Nucleus accumbens (tissue), 56 donors: ENCODE measurements at places on chromosomes 3 and 15.

DNA sequence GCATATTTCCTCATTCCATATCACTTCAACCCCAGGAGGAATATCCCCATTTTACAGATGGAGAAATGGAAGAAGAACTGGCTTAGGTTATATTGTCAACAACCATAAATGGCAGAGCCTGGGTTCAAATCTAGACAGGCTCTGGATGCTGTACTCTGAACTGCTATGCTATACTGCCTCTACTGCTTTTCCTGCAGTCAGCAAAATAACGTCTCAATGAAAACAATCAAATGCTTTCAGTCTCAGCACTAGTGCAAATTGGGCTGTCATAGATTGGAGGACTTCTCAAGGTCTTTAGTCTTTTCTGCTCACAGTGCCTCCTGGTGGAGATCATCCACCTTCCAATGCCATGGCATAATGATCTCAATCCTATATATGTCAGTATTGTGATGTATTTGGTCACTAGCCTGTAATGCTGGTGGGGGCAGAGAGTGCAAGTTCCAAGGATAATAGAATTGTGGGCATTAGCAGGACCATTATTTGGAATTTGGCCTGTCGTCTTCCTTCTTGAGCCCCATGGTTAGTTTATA is 285.0 kb downstream of the CLSTN2 start:
- DNase-seq = no peak

DNA sequence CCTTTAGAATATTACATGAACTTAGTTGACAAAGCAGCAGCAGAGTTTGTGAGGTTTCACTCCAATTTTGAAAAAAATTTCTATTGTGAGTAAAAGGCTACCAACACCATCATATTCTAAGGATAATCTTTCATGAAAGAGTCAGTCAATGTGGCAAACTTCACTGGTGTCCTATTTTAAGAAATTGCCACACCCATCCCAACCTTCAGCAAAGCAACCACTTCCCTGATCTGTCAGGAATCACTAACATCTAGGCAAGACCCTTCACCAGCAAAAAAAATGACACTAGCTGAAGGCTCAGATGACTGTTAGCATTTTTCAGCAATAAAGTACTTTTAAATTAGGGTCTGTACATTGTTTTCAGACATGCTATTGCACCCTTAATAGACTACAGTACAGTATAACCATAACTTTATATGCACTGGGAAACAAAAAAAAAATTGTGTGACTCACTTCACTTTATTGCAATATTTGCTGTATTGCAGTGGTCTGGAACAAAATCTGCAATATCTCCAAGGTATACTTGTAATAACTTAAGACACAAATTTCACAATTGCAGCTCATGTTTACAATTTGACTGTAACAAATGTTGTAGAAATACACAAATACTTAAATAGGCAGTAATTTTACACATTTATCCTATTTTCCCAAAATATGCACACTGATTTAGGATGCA is 38.9 kb upstream of the ALCAM start:
- no peak for DNase-seq

- no peak for DNase-seq
Observed at GRCh38 chr3:136595913-136596697, 156.1 kb downstream of the STAG1 start.

- no peak for DNase-seq
Observed at GRCh38 chr3:154059833-154060232, 61.4 kb upstream of the ARHGEF26 start.

DNA sequence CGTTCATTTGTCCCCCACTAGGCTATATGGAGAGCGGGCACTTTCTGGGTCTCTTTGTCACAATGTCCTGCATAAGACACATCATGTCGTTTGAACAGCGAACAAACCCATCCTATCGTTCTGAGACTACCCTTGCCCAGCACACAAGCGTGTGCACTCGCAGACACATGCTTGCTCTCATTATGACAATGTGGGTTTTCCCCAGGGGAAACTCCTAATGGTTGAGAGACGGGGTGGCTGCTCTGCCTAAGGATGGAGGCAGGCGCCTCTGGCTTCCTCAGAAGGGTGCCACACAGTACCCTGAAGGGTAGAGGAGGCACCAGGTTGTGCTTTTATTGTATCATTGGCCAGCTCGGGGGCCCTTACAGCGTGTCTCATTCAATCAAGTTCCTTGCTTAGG is 51.0 kb upstream of the MYZAP start:
- DNase-seq = no peak

DNA sequence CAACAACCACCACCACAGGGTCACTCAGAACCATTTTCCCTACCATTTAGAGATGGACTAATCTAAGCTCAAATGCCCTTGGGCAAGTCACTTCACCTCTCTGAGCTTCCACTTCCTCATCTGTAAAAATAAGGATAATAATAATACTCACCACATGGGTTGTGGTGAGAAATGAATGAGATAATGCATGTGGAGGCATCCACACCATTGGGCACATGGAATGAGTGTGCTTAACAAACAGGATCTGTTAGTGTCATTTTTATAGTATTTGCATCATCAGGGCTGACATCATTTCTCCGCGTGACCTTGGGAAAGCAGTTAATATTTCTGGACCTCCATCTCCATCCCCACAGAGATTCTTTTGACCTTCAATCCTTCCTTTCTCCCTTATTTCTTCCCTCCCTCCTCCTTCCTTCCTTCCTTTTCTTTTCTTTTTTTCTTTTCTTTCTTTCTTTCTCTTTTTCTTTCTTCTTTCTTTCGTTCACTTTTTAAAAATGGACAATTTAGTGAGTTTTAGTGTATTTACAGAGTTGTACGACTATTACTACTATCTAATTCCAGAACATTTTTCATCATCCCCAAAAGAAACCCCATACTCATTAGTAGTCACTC is 7.7 kb upstream of the RFT1 start:
- DNase-seq = no peak

- no peak for DNase-seq
Observed at GRCh38 chr3:113051787-113052186, 61.0 kb downstream of the GTPBP8 start.

- no peak for DNase-seq
Observed at GRCh38 chr3:182668541-182668940, 124.8 kb upstream of the ATP11B start.

DNA sequence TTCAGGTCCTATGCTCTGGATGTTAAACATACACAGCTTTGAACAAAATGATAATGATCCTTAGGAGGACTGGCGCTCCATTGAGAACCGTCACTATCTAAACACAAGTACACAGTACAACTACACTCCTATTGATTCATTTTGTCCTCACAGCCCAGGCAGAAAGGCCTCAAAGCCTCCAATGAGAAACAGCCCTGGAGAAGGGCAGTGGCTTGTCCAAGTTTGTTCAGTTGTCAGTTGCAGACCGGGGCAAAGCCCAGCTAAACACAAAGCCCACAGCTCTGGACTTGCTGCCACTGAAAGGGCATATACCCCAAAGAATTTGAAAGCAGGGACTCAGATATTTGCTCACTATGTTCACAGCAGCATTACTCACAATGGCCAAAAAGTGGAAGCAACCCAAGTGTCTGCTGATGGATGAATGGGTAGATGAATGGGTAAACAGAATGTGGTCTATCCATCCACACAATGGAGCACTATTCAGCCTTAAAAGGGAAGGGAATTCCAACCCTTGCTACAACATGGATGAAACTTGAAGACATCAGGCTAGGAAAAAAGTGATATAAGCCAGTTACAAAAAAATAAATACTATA is 34.7 kb downstream of the NUP210 start:
- no peak for DNase-seq

- DNase-seq = peak; percentile 37
Observed at GRCh38 chr3:14248849-14249523, 70.4 kb downstream of the LSM3 start.

GRCh38 chr3:120369037-120369467 is 19.9 kb upstream of the LRRC58 start:
- DNase-seq = no peak

GRCh38 chr3:117752984-117753717 is 1043.6 kb downstream of the TUSC7 start:
- DNase-seq = no peak

GRCh38 chr3:127665586-127665985 is 7.2 kb upstream of the ABTB1 start:
- DNase-seq = no peak

- DNase-seq = no peak
Observed at GRCh38 chr15:91127236-91127955, 27.3 kb downstream of the SV2B start.

- no peak for DNase-seq
Observed at GRCh38 chr15:70059476-70060213, 38.1 kb downstream of the TLE3 start.

DNA sequence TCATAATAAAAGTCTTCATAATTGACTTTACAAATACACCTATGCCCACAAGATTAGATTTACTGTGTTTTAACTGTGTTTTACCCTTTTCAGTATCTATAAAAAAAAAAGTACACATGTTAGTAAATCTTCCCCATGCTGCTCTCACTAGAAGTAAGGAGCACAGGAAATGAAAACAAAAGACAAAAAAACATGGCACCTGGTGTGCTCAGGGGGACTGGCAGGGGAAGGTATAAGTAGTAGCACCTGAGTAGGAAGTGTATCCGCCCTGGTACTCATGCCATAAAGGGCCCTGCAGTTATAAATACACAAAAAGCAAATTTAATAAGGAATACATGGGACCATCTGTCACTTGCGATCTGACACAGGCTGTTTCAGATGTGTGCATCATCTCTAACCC is 8.9 kb upstream of the ALDH1A2 start:
- no peak for DNase-seq
